ENCODE measurements at places on chromosomes 6 and 20.

GRCh38 chr6:64861039-64861651 is 845.9 kb downstream of the EYS start:
- no peak for DNase-seq

DNA sequence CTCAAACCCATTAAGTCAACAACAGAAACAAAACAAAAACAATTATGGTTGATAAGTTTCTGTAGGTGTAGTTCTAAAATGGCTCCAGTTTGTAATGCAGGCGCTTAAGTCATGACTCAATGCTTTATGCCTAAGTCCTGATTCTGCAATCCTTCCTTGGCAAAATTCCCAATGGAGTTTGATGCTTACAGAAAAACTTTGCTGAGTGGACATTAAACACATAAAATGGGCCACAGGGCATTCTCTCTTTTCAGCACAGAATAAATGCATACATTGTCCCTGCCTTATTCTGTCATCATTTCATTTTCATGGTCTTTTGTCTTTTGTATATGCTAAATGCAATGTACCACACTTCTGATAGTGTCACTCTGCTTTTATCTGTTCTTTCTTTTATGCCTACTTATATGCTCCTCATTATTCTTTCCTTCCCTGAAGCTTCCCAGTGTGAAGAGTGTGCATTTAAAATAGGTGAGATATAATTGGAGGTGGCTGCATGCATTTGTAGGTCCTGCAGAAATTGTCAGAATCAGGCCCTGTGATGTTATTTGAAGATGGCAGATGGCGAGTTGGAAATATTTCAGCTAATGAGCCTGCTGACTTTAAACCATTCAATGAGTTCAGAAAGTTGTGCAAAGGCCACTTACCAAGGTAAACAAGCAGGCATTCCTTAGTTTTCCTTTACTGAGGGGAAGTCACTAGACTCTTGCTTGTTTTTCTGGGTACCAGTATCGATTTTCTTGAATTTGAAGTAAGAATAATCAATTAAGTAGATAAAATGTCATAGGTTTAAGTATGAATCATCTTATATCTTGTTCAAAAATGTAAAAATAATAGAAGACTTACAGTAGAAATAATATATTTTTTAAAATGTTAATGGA is 313.1 kb downstream of the TRDN start:
- no peak for DNase-seq

GRCh38 chr20:51388756-51389542 is 153.6 kb downstream of the NFATC2 start:
- DNase-seq: no peak

DNA sequence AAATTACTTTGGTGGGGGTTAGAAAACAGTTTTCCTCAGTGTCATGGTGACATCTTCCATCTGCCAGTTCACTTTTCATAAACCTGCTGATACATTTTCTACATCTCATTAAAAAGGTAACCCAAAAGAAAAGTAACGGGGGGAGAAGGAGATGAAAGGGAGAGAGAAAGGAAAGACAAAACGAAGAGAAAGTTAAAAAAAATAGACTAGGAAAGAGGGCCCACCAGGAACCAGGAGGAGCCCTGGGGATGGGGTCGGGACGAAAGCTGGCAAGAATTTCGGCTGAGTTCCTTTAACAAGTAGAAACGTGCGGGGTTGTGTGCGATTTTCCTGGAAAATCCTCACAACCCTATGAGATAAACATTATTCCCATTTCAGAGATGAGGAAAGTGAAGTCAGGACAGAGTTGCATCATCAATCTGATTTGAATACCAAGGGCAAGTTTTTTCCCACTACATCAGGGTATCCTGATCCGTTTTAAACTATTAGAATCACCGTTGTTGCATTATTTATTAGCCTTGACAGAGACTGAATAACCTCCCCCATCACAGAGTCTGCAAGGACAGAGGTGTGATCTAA is 53.4 kb upstream of the TPD52L1 start:
- no peak for DNase-seq

DNA sequence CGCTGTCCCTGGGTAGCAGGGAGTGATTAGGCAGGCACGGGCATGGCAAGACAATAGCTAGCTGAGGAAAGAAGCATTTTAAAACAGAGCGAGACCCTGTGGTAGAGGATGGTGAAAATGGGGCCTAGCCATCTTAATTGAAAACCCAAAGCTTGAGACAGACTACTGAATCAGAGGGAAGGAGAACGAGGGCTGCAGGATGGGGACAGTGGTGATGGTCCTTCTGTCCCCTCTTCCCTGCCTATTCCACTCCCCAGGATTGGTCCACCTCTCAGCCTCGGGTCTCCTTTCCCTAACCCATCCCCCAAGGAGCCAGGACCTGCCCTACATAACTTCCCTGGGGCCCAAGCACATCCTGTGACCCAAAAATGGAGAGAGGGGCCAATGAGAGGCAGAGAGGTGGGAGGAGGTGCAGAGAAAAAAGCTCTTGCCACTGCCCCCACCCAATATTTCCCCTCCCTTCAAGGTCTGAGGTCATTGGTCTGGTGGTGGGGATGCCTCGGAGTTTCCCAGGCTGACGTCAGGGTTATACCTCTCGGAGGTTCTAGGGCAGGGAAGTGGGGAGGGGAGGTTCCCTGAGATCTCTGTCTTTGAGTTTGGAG is 884 bp upstream of the CUTA start:
- DNase-seq: no peak
